ENCODE measurements at places on chromosomes 2 and 18. TPM values are rescaled to one million over a fixed set of nuclear protein-coding genes. Genes with fewer than 3 reads are reported as not detected.
A peak's percentile ranks its signal among the peaks of the same experiment; 100 is the strongest.

DNA sequence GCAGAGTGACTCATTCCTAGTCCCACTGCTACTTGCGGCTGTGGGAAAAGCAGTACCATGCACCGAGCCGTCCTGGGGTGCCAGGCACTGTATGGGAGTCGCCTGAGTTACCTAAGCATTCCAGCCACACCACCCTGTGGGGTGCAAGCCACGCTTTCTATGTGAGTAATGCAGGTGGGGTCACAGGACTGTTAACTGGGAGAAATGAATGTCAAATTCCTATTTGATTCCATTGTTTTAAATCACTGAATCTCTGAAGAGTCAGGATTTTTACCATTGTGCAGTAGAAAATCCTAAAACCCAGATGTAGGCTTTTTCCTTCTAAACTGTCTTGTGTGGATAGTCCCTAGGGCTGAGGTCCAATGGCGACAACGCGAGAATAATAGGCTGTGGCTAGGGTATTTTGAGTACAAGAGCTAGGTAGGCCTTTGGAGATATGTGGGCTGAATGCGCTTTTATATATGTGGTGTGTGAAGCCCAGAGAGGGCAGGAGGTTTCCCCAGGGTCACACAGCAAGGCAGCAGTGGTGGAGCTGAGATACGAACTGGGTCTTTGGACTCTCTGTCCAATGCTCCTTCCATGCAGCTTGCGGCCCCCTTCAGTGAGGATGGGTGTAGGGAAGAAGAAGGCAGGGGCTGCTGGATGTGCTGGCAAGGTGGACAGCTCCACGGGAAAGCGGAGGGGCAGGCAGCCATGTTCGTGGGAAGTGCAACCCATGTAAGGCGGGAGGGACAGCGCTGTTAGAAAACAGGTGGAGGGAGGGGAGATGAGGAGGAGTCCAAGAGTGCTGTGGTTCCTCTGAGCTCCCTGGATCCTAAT lies 83.2 kb downstream of the DDX1 start:
- no peak for DNase-seq

GRCh38 chr18:33871363-33872025 lies 293.5 kb downstream of the ASXL3 start:
- no peak for DNase-seq

DNA sequence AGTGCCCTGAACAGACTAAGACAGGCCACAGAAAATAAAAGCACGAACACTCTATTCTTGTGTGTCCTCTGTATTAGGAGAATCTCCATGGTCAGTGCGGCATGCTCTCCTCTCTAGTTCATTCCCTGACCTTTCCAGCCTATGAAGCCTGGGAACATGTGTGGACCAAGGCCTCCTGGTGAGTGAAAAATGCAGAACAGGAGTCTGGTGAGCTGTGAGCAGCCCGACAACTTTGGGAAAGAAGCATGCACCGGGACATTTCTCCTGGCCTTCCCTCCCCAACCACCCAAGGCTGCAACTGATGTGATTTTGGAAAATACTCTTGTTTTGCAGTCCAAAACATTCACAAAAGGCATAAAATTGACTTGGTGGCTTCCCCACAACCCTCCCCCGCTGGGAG lies 878.3 kb upstream of the ID2 start:
- peak; percentile 37 for DNase-seq

GRCh38 chr2:69570474-69570873 lies 73.1 kb downstream of the AAK1 start:
- DNase-seq: no peak

DNA sequence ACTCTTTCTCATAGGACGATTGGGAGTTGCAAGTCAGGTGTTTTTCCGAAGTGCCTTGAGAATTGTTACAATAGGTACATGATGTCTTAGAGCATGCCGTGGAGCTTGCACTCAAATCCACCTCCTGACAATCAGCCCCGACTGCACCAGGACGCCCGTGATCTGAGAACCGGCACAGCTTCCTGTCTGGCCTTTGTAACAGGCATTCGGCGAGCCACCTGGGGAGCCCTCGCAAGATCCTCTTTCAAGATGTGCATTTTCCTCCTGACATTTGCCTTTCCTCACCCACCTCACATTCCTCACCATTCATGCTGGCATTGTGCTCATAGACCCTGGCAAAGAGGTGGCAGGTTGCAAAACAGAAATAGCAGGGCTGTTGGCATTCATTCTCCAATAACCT lies 427.3 kb downstream of the GALR1 start:
- no peak for DNase-seq

- DNase-seq: no peak
Observed at GRCh38 chr2:54773838-54774237, 50.4 kb downstream of the EML6 start.

GRCh38 chr2:11074246-11074820 lies 80.9 kb upstream of the SLC66A3 start:
- DNase-seq: peak; percentile 55

- DNase-seq: no peak
Observed at GRCh38 chr2:207810200-207810788, 40.6 kb upstream of the FZD5 start.

DNA sequence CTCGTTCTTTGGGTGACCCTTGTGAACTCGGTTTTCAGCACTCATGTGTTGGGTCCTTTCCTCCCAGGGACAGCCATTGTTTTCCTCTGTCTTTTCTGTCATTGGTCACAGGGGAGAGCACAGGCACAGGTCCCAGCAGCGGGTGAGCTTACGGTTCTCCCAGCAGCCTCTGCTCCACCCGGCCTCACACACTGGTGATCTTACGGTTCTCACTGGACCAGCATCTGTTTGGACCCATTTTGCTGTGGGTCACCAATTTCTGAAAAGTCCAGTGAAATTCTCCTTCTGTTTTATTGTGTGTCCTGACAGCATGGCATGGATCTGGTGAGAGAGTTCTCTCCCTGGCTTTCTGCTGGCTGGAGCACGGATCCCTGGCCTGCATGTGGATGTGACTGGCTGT lies 49.8 kb upstream of the ANKRD62 start:
- no peak for DNase-seq

- no peak for DNase-seq
Observed at GRCh38 chr2:26727641-26728561, 35.4 kb downstream of the KCNK3 start.

DNA sequence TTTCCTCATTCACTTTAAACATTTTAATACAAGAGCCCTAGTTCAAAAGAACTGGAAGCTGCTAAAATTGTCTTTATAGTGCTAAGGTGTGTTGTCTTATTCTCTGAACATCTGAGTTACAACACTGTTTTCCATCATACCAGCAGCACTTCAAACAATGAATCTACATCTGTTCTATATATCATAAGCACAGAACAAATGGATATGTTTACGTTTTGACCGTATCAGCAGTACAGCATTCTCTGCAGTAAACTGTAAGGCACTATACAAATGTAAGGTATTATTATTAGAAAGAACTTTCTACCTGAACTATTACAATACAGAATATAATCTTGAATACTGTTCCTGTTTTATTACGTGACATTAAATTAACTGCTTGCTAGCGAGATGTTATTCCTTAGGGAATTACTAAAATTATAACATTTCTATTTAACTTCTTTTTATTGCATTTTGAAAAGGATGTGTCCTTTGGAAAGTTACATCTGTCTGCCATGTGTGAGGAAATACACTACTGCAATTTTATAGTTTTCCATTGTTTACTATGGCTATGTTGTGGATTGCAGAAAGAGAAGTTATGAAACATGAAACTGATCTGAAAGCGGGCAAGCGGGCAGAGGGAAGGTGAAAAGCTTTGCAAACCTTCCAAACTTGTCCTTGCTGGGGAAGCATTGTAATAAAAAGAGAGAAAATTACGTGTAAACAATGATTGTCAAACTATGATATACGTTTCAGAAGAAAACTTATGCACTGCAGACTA lies 13.7 kb downstream of the NCKAP1 start:
- no peak for DNase-seq

GRCh38 chr2:190235101-190235500 lies 84.5 kb downstream of the HIBCH start:
- no peak for DNase-seq

DNA sequence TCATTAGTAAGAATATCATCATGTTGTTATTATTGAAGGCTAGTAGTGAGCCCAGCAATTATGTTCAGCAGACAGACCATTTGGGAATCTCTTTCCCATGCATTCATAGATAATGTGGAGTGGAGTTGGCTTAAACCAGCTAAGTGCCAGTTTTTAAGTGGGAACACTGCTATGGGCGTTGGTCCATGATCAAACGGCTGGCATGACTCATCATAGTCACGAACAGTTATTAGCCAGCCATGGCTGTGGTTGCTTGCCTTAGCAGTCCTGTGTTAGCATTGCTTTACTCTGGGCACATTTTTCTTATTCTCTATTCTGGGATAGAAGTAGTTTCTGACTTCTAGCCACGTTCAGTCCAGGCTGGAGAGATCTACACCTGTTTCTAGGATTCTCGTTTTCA lies 17.7 kb downstream of the EIF4E2 start:
- no peak for DNase-seq

- no peak for DNase-seq
Observed at GRCh38 chr2:71256421-71256820, 29.5 kb upstream of the PAIP2B start.

- DNase-seq: peak; percentile 31
Observed at GRCh38 chr2:236861944-236862343, 223.7 kb upstream of the COPS8 start.

GRCh38 chr18:3717376-3718025 lies 267.5 kb downstream of the TGIF1 start:
- DNase-seq: no peak

GRCh38 chr2:181857483-181857882 lies 34.0 kb upstream of the ITPRID2 start:
- DNase-seq: no peak

- DNase-seq: no peak
Observed at GRCh38 chr2:9897846-9898245, 53.6 kb upstream of the GRHL1 start.

DNA sequence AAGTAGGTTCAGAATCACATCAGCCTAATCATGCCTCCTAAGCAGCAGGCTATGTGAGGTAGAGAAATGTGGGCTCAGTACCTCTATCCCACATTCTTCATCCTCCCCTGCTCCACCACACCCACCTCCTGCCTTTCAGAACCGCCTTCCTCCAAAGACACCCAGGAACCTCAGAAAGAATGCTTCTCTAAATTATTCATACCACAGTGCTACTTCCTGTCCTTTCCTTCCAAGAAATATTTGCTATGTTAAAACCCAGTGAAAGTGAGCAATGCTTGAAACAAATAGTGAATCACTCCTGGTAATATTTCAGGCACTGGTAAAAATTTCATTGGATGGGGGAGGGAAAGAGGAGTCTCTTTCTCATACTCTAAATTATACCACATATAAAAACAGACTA lies 24.0 kb upstream of the CREB1 start:
- DNase-seq: peak; percentile 62

- no peak for DNase-seq
Observed at GRCh38 chr2:102764083-102764482, 2.3 kb downstream of the TMEM182 start.

- DNase-seq: no peak
Observed at GRCh38 chr2:45567974-45568789, 42.9 kb downstream of the SRBD1 start.

DNA sequence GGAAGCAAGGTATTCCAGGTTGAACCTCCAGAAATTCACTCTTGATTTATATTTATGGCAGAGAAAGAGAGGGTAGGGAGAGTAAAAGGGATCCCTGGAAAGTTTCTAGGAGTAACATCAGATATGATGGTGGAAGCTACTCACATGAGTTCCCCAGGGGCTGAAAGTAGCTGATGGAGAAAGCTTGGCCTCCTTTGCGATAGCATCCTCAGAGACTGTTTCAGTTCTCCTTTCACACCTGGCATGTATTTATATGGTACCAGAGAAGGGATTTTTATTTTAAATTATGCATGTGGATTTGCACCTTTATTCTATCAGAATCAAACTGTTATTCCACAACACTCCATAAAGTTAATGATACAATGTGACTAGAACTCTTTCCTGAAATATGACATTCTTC lies 126.3 kb upstream of the OSR1 start:
- no peak for DNase-seq

DNA sequence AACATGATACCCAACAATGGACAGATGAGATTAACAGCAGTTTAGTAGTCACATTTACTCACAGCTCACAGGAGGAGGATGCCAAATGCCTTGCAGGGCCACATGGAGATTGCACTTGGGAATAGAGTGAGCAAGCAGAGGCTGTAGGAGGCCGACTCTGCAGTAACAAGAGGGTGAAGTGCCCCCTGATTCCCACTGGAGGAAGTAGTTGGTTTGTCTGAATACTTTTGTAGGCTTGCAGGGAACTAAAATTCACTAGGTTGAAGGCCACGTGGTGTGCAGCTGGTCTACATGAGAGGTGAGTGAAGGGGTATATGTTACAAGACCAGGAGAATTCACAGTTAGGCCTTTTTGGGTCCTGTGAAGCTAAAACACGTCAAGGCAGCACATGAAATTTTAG lies 419.3 kb upstream of the TNP1 start:
- DNase-seq: no peak

DNA sequence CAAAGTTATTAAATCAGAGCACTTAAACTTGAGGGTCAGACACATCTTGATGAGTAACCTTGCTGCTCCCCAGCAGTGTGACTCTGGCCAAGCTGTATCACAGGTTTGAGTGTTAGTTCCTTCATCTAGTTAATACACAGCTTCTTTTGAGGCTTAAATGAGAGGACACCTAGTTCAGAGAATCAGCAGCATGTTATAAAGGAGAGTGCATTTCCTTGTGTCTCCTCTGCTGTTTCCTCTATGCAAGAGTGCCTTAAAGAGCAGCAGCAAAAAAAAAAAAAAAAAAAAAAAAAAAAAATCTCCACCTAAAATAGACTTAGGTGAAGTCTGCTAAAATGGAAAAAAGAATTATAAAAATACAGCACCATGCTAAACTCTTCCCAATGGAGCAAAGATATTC lies 261.9 kb downstream of the TCF4 start:
- DNase-seq: no peak

DNA sequence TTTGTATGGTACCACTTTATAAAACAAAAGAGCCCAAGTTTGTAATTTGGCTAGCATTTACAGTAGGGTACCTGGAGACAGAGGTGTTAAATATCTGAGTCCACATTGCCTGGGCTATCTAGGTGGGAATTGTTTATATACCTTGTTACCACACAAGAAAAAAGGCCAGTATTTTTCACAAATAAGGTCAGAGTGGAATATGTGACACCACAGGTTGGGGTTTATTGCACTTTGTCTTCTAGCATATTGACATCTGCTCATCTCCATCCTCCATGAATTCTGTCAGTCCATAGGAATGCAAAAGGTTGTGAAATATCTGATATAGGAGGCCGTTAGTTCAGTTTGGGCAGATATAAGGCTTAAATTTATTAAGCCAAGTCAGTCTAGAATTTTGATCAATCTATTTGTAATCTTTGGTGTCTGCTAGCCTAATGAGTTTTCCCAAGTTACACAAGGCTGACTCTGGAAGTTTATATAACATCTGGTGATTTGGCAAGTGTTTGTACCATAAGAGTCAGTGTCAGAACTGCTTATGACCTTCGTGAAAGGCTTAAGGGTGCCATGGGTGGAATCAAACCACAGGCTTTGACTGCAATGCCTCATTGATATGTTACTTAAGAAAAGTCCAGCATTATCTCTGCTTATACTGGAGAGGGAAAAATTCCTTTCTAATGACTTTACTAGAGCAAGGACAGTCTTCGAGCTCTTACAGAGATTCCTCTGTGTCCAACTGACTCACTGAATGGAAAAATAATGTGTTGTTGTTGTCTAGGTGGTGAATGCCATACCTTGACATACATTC lies 11.3 kb upstream of the DPP4 start:
- DNase-seq: no peak

GRCh38 chr2:102117472-102117858 lies 25.1 kb upstream of the IL1R1 start:
- no peak for DNase-seq

Gene SFT2D3
- 11.8 TPM for total RNA-seq

Gene GPR35
- 1.9 TPM for total RNA-seq

Gene MROH2A
- total RNA-seq: not detected

Gene POTEF
- total RNA-seq: not detected

Gene ALLC
- not detected for total RNA-seq

Gene SELENOI
- total RNA-seq: 11.2 TPM

Gene GAREM1
- 8.7 TPM for total RNA-seq

Gene ARHGAP28
- total RNA-seq: 0.83 TPM
